ENCODE measurements at places on chromosomes 11 and 22.
A peak's percentile ranks its signal among the peaks of the same experiment; 100 is the strongest.

- DNase-seq, result peak; percentile 68
Observed at GRCh38 chr11:67996622-67997474, 7.0 kb downstream of the UNC93B1 start.

GRCh38 chr11:132123854-132124835 lies 753.7 kb downstream of the NTM start:
- no peak for DNase-seq

DNA sequence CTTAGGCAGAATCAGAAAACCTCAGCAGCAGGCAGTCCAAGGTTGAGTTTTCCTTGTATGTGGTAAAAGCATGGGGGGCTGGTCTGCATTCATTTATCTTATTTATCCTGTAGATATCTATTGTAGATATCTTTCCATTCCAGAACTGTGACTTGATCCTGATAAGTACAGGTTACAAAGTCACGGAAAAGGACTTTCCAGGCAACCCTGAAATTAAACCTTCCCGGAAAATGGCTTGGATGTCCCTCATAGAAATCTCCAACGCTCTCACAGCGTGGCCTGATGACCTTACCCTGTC lies 48.8 kb upstream of the MYO18B start:
- no peak for DNase-seq

DNA sequence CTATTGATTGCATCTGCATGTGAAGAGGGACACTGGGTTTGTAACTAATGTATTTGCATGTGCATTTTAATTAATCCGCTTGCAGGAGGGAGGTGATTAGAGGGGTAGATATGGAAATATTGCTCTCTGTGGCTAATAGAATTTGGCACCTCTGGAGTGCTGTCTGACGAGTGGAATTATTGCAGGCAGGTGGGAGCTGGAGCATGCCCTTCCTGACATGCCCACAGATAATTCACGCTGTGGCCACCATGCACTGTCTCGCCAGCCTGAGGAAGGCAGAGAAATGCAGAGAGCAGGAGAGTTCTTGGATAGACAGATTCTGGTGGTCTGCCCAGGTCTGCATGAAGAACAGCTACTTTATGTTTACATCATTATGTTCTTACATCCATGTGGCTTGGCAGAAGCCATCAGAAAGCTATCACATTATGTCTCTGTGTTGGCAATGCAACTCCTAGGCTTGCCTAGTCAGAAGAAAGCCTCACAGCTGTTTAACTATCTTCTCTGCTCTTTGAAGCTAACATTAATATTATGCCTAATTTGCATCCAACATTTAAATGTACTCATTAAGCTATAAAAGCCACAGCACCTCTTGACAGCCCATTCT lies 89.4 kb upstream of the DRD2 start:
- DNase-seq, result no peak

- DNase-seq, result no peak
Observed at GRCh38 chr22:43946384-43946667, 8.9 kb upstream of the SAMM50 start.

DNA sequence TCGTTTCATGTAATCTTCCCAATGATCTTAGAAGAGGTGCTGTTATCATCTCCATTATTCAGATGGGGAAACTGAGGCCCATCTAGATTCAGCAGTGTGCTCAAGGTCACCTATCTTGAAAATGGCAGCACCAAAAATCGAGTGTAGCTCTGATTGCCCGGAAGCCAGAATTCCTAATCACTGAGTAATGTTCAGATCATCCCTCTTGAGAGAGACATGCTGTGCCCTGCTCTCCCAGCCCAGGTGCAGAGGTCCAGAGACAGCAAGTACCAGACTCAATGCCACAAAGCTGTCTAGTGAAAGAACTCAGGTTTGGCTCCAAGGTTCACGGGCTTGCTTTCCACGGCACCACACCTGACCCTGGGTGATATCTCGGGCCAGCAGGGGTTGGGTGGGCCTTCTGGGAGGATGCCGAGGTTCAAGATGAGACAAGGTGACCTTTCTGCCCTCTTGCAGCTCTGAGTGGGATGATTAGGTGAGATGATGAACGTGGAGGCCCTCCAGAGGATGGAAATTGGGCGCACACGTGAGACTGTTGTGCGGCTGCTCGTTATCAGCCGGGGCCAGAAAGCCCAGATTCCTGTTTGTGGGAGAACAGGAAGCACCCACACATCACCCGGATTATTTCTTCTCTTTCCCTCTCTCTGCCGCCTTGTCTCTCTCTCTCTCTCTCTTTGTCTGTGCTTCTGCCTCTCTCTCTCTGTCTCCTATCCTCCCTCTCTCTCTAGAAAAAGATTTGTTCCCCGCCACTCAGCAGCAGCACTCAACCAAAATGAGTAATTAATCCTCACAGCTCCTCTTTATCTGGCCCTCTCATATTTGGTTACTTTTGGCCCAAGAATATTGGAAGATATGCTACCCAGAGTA lies 19.0 kb upstream of the RASD2 start:
- DNase-seq, result no peak

GRCh38 chr11:26995701-26996460 lies 2.0 kb downstream of the FIBIN start:
- DNase-seq, result no peak

- no peak for DNase-seq
Observed at GRCh38 chr11:128714881-128715280, 21.0 kb downstream of the FLI1 start.

DNA sequence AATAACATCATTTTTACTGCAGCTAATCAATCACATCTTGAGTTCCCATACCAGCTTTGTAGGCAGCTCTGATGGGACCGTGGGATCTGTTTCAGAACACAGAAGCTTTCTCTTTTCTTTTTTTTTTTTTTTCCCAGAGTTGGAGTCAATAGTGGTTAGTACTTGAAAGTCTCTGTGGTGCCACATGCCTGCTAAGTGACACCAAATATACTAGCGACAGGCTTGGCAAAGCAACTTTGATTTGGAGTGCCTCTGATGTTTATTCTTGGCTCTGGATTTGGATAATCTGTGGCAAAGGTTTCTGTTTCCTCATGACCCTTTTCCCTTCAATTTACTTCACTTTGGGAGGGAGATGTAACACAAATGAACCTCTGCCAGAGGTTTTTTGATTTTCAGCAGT lies 681.4 kb upstream of the TENM4 start:
- DNase-seq, result no peak

GRCh38 chr11:117185736-117186430 lies 7.3 kb downstream of the SIDT2 start:
- DNase-seq, result no peak

- no peak for DNase-seq
Observed at GRCh38 chr11:105577641-105578040, 32.2 kb upstream of the GRIA4 start.

DNA sequence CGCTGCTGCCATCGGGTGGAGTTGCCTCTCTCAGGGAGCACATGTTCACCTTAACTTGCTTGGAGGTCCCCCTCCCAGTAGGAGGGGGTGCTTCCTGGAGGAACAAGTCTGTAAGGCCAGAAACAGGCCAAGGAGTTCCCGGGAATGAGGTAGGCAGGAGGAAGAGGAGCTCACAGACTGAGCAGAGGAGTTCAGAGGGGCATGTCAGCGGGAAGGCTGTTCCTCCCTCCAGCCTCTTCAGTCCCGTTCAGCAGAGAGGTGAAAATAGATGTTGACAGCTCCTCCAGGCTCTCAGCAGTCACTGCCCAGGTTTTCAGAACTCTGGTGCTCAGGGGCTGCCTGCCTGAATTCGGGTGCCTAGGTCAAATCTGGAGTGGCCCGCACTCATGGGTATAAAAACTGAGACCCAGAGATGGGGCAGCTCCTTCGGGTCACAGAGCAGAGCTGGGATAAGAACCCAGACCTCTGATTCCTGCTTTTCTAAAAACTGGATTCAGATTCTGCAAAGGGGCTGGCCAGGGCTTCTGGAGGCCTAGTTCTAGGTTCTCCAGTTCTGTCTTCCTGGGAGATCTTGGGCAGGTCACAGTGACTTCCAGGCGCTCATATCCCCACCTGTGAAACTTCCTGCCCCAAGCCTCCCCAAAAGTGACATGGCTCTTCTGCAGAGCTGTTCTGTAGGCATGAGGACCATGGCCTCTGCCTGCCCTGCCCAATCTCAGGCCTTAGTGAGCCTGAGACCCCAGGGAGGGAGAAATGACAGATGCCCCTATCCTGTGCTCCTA lies 18.3 kb downstream of the ATG16L2 start:
- DNase-seq, result no peak

DNA sequence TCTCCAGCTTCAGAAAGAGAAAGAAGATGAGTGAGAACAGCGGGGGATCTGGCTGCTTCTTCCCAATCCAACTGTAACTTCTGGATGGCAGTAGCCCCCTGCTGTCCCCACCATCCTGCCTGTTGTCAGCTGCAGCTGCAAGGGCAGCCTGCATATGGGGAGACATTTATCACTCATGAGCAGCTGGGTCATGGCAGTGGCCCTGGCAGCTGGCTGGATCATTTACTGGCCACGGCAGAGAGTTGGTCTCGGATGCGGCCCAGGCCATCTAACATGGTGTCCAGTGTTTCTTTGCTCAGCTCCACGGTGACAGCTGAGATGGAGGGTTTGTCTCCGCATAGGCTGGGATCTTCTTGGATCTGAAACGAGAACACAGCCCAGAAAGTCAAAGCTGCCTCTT lies 14.8 kb downstream of the COMMD9 start:
- DNase-seq, result no peak

DNA sequence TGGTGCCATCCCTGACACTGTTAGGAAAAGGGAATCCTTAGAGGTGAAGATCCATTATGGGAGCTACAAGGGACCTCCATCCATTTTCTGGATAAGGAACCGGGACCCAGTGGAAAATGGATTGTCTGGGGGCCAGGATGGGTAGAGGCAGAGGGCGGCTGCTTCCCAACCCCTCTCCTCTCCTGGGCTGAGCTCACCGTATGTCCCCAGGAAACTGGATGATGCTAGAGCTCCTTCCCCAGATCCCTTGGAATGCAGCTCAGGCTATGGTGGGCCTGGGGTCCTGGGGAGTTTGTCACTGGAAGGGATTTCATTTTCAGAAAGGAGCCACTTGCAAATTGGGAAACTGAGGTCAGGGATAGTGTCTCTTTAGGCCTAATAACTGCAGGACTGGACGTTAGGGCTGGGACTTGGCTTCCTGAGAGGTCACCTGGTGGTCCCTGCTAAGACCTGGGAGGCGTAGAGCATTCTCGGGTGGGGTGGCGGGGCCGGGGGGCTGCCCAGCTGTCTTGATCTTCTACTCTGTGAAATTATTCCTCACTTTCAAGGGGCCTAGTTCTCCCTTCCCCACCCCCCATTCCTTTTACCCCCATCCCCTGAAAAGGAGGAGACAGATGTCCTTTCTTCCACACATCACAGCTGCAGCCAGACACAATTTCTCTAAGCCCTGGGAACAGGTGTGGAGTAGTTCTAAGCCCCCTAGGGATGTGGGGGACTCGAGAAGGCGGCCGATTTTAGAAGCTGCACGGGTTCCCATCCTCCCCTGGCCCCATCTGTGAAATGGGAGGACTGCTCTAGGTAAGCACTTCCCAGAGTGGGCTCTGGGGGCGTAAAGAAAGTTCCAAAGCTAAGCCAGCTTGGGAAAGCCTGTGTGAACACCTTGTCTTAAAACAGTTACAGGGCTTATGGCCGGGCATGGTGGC lies 99.8 kb downstream of the PKNOX2 start:
- no peak for DNase-seq

DNA sequence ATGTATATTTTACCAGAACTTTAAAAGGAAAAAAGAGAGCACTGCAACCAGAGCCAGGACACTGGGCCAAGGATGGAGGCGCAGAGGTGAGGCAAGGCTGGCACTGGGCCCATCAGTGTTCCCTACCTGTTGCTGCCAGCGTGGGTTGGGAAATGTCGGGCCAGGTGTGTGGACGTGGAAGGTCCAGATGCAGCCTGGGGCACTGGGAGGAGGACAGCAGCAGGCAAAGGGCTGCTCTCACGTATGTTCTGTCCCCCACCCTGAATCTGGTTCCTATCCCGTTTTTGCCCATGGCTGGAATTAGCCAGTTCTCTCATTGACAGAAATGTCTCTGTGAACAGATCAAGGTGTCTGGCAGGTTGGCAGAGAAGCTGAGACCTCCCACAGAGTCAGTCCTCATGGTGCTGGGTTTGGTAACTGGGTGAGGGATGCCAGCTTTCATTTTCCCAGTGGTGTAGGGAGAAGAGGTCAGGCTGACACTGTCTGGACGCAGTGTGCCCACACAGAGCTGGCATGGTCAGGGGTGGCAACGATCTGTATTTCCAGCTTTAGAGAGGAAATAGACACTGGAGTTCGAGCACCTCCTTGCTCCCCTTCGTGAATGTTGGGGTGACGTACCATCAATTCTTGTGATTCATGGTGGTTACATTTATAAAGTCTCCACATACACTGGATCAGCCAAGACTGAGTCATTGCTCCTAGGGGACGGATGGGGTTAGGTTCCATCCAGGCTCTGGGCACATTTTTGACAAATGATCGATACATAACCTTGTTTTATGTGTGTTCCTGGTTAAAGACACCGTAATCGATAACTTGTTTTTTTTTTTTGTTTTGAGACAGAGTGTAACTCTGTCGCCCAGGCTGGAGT lies 4.3 kb upstream of the PNPLA3 start:
- DNase-seq, result no peak

DNA sequence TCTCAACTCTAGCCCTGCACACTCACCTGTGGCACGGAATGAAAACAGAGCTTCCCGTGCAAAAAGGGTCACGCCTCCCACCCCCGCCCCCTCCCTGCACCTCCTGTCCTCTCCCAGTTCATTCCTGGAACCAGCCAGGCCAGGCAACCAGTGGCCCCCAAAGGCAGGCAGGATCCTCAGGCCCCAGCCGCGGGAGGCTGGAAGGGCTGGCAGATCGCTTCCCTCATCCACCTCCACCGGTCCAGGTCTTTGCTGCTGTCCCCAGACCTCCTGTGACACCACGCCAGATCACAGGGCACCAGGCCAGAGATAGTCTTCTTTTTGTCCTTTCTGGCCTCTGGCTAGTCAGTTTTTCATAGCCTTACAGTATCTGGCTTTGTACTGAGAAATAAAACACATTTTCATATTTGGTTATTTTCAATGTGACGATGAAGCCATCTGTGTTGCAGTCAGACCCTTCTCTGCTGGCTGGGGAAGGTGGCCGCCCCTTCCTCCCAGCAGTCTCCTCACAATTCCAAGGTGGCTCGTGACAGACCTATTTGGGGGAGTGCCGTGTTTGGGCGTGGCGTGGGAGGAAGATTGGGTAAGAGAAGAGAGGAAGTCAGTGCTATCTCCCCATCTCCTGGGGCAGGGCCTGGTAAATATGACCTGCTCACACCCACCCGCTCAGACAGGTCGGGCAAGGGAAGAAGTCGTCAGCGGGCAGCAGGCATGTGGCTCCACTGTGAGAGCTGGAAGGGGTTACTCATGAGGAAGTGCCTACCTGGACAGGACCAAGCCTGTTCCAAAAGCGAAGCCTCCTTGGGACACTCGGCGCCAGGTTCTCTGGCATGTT lies 9.1 kb downstream of the SSH3 start:
- no peak for DNase-seq

DNA sequence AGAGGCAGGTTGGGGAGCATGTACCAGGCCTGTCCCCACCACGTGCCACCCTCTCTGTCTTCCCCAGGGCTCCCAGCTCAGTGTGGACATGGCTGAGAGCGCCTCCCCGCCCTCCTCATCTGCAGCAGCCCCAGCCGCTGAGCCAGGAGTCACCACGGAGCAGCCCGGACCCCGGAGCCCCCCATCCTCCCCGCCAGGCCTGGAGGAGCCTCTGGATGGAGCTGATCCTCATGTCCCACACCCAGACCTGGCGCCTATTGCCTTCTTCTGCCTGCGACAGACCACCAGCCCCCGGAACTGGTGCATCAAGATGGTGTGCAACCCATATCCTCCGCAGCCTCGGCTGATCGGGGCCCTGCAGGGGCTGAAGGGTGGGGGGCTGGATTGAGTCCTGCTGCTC lies at the start of gene CACNA1I:
Gene CACNA1I, plus strand, starts transcription at position 89 of the 400 bp plus-strand sequence. Its CDS starts 0 bp downstream, at position 89.
- DNase-seq, result no peak

All from NCI-H1048 (cell line).